H7 (cell line): ENCODE measurements at places on chromosomes 1 and 21. TPM values are rescaled to one million over a fixed set of nuclear protein-coding genes. Genes with fewer than 3 reads are reported as not detected.
A peak's percentile ranks its signal among the peaks of the same experiment; 100 is the strongest.

- no peak for DNase-seq
Observed at GRCh38 chr1:154445040-154445472, 39.9 kb downstream of the IL6R start.

The OR2AK2 gene
- total RNA-seq = not detected in 2 replicates

GRCh38 chr1:184637664-184638240 lies 116.9 kb downstream of the EDEM3 start:
- DNase-seq = no peak

DNA sequence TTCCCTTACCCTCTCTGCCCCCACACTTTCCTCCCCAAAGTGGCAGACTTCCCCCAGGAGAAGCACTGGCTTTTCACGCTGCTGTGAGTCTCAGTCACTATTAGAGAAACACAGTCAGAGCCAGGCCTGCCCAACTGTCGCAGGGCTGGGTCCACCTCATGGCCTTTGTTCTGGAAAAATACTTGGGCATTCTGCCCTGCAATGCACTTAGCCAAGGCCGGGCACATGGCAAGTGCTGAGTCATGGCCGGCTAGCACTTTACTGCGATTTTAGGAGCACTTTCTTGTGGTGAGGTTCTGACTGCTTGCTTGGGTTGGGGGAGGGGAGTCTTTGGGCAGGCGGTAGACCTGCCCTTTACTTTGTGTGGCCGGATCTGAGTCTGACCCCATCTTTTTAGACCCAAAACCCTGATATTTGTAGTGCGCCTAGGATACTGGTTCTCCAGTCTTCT lies 7.7 kb downstream of the EPHX1 start:
- peak; percentile 62 for DNase-seq

The PLA2G2F gene
- total RNA-seq = not detected in 2 replicates

The CLCA4 gene
- total RNA-seq = not detected in 2 replicates

The ZNF593OS gene
- 0.22 TPM in 1 of 2 replicates, not detected in the other for total RNA-seq

The RNF186 gene
- total RNA-seq = not detected in 2 replicates

DNA sequence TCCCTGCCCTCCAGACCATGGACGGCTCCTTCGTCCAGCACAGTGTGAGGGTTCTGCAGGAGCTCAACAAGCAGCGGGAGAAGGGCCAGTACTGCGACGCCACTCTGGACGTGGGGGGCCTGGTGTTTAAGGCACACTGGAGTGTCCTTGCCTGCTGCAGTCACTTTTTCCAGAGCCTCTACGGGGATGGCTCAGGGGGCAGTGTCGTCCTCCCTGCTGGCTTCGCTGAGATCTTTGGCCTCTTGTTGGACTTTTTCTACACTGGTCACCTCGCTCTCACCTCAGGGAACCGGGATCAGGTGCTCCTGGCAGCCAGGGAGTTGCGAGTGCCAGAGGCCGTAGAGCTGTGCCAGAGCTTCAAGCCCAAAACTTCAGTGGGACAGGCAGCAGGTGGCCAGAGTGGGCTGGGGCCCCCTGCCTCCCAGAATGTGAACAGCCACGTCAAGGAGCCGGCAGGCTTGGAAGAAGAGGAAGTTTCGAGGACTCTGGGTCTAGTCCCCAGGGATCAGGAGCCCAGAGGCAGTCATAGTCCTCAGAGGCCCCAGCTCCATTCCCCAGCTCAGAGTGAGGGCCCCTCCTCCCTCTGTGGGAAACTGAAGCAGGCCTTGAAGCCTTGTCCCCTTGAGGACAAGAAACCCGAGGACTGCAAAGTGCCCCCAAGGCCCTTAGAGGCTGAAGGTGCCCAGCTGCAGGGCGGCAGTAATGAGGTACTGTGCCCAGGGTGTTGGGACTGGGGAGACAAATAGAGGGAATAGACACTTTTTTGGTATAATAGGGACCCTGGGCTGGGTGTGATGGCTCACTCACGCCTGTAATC lies 1.0 kb downstream of the ZBTB48 start:
- peak; percentile 71 for DNase-seq

DNA sequence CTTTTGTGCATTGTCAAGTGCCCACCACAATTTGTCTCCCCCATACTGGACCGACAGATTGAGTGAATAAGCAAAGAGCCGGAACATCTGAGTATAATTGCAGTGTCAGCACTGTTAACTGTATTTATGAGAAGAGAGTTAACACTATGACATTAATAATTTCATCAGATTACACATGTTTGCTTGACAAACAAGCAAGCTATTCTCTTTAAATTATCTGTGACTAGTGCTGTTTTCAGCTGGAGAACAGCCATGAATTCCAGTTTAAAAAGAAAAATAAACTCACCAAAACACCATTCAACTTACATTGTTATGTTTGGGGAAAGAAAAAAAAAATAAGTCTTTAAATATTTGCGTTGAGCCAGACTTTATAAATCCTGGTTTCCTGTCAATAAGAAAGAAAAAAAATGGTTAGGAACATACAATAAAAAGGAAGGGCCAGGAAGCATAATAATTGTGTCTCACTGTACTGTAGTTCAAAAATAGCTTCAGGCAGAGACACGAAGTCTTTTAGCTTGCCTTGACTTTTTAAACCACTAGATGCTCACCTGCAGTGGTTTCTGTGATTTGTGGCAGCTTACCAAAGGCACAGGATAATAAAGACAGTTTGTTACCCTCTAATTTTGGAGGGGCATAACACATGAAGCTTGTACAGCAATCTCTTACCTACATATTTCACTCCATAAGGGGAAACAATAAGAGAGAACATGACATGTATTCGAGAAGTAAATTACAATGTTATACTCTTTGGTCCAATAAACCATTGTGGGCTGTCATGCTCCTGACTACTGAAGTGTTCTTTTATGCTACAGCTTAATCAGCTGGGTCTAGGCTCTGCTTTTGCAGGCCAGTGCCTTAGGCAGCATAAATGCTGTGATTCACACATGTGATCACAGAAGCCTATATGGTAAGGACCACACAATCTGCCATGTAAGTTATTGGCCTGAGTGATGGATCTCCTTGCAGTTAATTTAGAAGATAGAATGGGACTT lies 302.0 kb upstream of the ADGRL2 start:
- DNase-seq = no peak
